ENCODE measurements at places on chromosomes 2 and 18.

GRCh38 chr2:100453853-100454252, 16.4 kb upstream of the NMS start:
- DNase-seq = no peak

DNA sequence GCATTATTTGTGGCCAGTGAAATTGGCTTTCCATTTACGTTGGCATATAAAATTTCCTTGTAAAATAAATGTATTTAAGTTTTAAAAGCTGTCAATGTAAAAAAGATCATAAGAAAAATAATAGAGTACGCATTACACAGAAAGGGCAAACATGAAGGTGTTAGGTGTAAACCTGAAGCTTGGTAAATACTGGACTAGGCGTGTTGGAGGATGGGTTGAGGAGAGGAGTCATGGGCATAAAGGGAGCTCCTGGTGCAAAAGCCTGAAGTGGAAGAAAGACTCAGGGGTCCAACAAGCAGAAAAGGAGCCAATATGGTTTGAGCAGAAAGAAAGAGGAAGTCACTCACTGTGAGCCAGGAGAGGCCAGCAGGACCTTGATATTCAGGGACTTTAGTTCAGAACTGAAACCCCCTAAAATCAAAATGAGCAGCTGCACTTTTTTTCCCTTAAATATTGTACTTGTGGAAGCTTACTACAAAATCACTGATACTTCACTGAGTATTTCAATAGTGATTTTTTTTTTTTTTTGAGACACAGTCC, 24.4 kb downstream of the SP5 start:
- no peak for DNase-seq

DNA sequence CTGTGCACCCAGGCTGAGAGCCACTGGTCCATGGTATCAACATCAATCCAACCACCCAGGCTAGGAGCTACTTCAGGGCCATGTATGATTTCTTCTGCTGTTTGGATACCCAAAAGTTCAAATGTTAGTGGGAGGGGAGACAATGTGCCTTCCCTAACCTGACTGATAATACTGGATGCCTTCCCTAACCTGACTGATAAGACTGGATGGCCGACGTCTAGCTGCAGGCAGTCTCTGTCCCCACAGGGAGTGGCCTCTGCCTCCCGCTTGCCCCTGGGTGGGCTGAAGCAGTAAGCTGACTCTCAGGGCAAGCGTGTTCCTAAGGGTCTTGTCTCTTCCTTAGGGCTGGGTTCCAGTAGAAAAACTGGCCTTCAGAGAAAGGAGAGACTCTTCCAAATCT, 65.8 kb downstream of the ZAP70 start:
- no peak for DNase-seq

DNA sequence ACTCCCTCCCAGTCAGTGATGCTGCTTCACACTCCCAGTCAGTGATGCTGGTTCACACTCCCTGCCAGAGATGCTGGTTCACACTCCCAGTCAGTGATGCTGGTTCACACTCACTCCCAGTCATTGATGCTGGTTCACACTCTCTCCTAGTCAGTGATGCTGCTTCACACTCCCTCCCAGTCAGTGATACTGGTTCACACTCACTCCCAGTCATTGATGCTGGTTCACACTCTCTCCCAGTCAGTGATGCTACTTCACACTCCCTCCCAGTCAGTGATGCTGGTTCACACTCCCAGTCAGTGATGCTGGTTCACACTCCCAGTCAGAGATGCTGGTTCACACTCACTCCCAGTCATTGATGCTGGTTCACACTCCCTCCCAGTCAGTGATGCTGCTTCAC, 34.3 kb upstream of the KCNG2 start:
- DNase-seq = no peak

DNA sequence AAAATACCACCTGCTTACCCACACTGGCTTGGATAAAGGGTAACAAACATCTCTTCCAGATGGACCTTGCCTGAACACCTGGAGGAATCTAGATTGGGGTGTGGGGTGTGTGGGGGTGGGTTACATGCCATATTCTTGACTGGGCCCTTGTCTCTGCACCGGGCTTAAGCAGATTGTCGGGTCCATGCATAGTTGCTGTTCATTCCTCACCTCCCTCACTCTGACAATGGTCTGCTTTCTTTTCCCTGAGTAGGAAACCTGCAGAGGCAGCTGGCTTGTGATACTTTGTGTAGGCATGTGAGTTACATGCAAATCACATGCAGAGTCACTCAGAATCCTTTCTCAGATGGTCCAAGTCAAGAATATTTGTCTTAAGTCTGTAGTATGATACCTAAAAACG, 112.8 kb upstream of the GLS start:
- DNase-seq = no peak

DNA sequence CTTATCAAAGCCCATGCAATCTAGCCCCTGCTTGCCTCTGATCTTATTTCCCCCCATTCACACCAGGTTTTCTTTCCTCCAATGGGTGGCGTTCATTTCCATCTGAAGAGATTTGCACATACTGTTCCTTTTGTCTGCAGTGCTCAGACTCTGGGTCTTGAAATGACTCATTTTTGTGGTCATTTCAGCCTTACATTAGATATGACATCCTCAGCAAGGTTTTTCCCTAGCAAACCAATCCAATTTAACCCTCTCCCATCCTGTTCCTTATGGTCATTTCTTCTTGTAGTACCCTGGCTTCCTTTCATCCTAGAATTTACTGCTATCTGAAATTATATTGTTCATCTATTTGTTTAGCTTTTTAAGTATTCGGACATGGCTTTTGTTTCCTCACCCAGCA, 42.5 kb upstream of the SCN1A start:
- DNase-seq = no peak

DNA sequence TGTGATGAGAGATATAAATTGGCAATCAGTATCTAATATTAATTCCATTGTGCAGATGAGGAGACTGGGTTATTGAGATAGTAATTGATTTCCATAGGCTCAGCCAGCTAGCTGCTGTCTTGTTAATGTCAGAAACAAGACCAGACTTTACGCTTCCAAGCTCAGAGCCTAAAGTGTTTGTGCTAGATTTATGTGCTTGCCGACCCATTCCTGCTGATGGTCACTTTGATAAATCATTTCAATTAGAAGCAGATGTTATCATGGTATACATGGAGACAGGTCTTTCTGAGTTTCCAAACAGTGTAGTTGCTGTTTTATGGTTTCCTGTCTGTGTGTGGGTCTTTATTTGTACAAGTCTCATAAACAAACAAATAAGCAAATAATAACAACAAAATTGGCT, 92.8 kb downstream of the AQP4 start:
- no peak for DNase-seq

- DNase-seq = no peak
Measured at GRCh38 chr2:186594001-186594722, 4.3 kb downstream of the ITGAV start.

- no peak for DNase-seq
Measured at GRCh38 chr2:30095402-30095801, 51.4 kb upstream of the YPEL5 start.

DNA sequence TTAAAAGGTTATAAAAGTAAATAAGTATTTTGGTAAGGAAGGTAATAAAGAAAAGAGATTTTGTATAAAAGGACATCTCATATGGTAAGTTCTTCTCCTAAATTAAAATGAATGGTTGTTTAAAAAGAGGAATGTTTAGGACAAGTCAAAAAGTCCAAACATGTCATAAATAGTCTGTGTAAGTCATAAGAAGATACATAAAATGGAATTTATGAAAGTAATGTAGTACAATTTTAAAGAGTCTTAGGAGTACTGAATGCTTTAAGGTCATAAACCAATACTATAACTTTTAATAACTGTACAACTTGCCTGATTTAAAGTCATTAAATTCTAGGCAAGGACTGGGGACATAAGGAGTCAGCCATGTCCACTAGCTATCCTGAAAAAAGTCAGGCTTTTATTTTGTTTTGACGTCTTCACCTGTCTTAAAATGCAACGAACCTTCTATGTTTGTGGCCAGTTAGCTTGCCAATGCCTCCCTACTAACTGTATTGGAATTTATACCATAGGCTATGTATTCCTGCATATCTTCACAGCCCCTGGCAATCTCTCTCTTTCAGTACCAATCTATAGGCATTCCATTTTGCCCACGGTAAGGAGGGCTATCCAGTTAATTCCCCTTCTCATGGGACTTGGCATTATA, 312.3 kb upstream of the LRRTM4 start:
- no peak for DNase-seq

DNA sequence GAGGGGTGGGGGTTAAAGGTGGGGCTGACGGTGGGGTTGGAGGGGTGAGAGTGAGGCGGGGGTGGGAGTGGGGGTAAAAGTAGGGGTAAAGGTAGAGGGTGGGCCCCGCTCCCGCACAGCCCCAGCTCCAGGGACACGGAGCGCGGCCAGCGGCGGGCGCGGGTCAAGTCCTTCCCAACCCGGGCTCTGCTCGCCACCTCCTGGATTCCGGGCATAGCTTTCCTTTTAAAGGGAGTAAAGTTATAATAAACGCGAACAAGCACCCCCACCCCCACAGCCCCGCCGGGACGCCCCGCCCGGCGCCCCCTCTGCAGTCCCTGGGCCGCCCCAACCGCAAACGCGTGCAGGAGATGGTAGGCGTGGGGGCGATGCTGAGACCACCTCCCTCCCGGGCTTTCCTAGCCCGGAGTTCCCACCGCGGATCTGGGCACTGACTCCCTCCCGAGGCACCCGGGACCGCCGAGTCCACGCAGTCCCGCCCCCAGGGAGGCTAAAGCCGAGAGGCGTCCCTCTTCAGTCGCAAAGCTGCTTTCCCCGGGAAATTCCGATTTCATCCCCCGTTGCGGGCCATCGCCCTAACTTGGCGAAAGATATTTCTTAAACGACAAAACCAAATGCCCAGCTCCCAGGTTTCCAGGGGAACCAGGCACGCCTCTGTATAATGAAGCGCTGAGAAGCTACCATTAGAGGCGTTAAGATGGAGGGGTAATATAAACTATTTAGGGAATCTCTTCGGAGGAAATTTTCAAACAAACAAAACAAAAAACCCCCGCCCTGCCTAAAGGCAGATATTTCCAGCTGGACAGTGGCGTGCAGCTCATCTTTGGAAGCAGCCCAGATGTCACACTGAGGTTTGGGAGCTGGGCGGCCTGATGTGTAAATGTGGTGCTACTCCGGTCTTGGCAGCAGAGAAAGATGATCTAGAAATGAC, at the start of gene LIMS2:
Gene LIMS2 (minus strand): TSS at position 200 of the 931 bp plus-strand sequence. CDS start 506 bp downstream, outside the sequence.
- DNase-seq = no peak

- no peak for DNase-seq
Measured at GRCh38 chr18:59002974-59003594, 136.6 kb upstream of the SEC11C start.

- no peak for DNase-seq
Measured at GRCh38 chr2:84640411-84640810, 124.1 kb downstream of the DNAH6 start.

GRCh38 chr2:132690664-132691303, 20.8 kb upstream of the LYPD1 start:
- DNase-seq = no peak

GRCh38 chr2:216551234-216552068, 52.8 kb downstream of the RPL37A start:
- no peak for DNase-seq

- no peak for DNase-seq
Measured at GRCh38 chr2:35688309-35688708, 667.3 kb upstream of the CRIM1 start.

DNA sequence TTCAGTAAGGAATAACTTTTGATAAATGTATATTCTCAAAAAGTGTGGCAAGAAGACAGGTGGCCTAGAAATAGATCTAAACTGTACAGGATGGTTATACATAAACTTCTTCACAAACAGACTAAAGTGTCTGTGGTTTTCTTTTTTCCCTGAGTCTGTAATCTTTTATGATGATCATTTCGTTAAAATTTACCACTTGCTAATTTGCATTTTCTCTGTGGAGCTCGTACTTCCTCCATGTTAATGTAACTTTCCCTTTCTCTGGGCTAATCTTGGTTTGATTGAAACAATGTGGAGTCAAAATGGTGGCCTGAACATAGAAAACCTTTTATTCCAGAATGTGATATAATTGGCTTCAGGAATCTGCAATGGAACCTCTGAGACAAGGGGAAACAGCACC, 166.2 kb downstream of the FTCDNL1 start:
- DNase-seq = no peak

GRCh38 chr2:195575016-195575415, 82.0 kb upstream of the SLC39A10 start:
- DNase-seq = no peak

DNA sequence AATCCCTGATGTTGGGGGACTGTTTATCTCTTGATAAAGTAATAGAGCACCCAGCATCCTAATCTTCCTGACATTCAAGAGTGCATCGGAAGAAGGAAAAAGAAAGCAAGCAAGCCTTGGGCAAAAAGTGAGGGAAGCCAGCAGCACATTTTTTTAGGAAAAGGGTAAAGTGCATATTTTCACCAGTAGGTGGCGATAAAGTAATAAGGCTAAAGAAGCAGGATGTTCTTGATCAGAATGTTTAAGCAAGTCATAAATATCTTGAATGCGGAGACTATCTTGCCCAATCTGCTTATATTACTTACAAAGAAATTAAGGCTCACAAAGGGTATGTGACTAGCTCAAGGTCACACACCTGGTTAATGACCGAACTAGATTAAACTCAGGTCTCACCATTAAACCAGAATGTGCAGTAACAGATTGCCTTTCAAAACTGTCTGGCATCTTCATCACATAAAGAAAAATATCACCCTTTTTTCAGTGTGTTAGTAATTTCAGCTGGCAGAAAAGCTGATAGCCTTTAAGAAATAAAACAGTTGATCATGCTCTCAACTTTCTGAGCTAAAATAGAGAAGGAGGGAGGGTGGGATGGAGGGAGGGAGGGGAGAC, 83.8 kb downstream of the VIT start:
- DNase-seq = no peak

- no peak for DNase-seq
Measured at GRCh38 chr2:241948901-241949735, 79.6 kb downstream of the RTP5 start.

DNA sequence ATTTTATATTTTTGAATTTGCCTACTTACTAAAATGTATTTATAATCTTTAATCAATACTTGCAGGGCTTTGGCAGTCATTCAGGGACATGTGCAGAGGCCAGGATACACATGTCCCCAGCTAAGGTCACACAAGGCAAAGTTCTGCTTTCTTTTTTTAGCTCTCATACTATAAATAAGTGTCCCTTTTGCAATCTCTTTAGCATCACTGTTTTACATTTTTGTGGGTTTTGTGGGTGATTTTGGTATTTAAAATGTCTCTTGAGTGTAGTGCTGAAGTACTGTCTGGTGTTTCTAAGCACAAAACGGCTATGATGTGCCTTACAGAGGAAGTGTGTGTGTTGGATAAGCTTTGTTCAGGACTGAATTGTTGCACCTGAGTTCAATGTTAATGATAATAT, 309.0 kb upstream of the GULP1 start:
- no peak for DNase-seq
